ENCODE measurements at places on chromosomes 5 and 9.

DNA sequence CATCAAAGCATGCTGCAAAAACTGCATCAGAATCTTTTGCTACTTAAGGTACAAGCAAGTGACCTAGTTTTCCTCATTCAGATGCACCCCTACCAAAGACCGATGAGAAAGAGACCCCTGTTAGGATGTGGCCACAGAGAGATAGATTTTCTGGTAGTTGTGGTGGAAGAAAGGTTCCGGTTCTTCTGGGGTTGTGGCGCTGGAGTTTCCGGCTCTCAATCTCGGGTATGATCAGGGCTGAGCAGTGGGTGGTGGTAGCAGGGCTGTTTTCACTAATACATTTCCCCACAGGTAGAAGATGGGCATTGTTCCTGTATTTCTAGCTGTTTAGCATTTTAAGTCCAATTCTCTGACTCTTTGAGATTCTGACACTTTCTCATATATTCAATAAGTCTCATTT, 58.4 kb downstream of the PCSK1 start:
- no peak for DNase-seq

- DNase-seq, result no peak
Measured at GRCh38 chr5:54909911-54910870, 75.2 kb downstream of the ESM1 start.

- DNase-seq, result no peak
Measured at GRCh38 chr5:122273696-122274095, 38.3 kb upstream of the SNCAIP start.

DNA sequence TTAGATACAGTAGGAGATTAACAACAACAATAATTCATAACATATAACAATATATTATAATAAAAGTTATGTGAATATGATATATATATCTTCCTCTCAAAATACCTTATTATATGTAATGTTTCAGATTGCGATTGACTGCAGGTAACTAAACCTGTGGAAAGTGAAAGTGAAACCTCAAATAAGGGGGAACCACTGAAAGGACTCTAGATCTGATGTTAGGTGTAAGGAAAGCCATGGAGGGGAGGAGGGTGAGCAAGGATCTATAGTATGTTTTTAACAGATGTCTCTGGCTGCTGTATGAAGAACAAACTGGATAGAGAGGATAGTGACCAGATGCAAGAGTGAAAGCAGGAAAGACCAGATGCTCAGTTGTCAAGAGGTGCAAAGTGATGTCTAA, 5.8 kb upstream of the FSTL4 start:
- no peak for DNase-seq

- no peak for DNase-seq
Measured at GRCh38 chr5:56409331-56410190, 176.4 kb upstream of the ANKRD55 start.

- no peak for DNase-seq
Measured at GRCh38 chr9:7324152-7324598, 475.4 kb downstream of the DMAC1 start.

DNA sequence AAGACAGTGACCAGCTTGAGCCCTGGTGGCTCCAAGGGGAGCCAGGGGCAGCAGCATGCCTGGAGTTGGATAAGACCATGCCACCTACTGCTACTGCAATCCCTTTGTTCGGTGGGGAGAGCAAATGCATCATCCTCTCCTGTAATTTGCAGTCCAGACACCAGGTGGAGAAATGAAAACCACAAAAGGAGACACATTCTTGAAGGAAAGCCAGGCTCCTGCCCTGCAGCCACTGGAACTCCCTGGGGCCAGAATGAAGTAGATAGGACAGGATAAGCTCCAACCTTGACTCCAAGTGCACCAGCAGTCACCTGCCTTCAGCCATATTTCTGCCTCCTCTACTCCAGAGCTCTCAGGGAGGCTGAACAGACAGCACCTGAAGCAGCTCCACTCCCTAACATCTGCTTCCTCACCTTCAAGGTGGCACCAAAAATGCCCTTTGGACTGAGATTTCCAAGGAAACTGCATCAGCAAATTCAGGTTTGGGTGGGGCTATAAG, 65.1 kb upstream of the IQGAP2 start:
- DNase-seq, result no peak

- no peak for DNase-seq
Measured at GRCh38 chr5:34844999-34845398, 6.0 kb downstream of the TTC23L start.

DNA sequence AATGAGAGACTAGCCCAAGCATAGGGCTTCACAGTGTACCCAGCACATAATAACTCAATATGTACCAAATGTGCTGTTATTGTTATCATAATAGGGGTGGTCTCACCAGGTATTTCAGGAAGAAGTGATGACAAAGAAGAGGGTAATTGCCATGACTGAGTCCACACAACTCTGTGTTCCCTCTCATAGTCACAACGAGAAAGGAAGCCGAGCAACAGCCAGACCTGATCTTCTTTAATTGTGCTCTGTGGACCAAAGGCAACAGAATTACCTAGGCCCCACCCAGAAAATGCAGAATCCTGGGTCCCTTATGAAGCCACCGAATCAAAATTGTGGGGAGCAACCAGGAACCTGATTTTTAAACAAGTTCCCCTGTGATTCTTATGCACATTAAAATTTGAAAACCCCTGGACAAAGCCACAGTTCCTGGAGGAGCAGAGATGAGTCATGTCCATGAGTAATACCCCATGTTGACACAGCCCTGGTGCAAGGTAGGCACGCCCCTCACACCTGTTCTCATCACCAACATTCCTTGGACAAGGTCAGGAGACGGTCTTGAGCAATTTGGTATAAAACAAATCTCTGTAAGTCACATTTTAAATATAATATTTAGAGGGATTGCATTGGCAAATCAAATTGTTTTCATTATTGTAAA, 5.2 kb downstream of the FGF1 start:
- DNase-seq, result peak; percentile 41

DNA sequence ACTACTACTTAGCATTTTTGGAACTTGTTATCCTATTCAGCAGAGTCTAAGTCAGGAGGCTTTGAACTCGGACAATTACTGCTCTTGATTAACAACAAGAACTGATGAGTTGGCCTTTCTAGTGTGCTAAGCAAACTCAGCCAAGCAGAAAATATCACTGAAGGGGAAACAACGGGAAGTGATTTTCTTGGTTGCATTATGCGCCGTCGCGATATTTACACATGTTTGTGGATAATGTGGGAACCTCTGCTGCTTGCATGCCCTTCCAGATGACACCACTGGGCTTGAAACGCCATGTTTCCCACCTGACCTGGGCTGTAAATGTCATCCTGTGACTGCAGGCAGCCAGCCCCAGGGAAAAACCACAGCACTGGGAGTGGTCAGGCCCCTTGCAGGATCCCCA, 205.5 kb downstream of the PAX5 start:
- no peak for DNase-seq

DNA sequence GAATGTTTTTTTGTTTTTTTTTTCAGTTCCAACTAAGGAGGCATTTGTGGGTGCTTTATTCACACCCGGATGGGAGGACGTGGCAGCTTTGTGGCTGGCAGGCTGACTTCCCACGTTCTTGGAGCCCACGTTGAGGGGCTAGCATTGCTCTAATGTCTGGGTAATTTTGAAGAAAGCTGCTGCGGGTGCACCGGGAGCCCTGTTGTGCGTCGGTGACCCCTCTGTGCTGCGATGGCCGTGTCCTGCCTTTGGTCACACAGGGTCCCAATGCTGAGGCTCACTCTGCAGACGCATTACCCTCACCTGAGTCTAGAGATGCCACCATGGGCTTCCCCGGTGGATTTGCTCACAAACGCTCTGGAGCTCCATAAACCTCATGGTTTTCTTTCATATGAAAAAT, 34.2 kb downstream of the NDUFS6 start:
- no peak for DNase-seq

DNA sequence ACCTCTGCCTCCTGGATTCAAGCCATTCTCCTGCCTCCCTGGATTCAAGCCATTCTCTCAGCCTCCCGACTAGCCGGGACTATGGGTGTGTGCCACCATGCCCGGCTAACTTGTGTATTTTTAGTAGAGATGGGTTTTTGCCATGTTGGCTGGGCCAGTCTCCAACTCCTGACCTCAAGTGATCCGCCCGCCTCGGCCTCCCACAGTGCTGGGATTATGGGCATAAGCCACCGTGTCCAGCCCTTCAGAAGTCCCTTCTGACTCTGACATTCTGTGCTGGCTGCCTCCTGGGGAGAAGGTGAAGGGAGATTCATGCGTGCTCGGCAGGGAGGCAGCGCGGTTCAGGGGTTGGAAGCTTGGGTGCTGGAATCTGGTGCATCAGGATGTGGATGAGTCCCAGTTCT, 28.8 kb downstream of the PRRX2 start:
- no peak for DNase-seq

DNA sequence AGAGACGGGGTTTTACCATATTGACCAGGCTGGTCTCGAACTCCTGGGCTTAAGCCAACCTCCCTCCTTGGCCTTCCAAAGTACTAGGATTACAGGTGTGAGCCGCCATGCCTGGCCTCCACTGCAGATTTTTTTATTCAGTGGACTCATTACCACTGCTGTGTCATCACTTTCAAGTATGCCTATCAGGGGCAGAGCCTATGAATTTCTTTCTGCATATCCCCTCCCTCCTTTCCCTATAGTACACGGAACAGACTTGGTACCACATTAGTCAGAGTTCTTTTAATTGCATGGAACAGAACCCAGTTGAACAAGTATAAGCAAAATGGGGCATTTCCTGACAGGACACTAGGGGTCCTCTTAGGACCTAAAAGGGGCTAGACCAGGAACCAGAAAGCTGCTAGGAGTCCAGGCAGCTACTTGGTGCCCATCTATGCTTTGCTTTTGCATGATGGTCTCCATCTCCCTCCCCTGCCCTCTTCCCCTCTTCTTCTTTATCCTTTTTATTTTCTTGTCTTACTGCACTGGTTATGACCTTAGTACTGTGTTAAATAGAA, 5.8 kb downstream of the BSPRY start:
- no peak for DNase-seq

GRCh38 chr5:157444224-157444623, 15.8 kb upstream of the NIPAL4 start:
- no peak for DNase-seq

DNA sequence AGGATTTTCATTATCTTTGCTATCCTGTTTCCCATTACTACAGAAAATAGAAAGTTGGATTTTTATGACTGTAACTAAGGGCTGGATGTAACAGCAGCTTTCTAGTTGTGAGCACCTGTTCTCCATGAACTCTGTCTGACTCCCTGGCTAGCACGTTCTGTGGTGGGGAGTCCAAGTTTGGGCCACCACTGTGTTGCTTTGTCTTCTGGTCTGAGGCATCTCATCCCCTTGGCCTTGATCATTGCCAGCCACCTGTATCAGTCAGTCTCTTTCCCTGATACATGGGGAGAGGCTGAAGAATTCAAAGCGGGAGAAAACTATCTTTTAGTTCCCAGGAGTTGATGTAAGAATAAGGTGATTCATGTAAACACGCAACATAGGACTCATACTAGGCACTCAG, 33.4 kb downstream of the WDR70 start:
- DNase-seq, result no peak

GRCh38 chr5:173495225-173495904, 121.1 kb downstream of the BOD1 start:
- no peak for DNase-seq
